Fibroblast of skin of back (primary cell): ENCODE measurements at places on chromosomes 5 and 9.

- no peak for DNase-seq
Measured at GRCh38 chr5:55820488-55820887, 30.7 kb upstream of the IL31RA start.

DNA sequence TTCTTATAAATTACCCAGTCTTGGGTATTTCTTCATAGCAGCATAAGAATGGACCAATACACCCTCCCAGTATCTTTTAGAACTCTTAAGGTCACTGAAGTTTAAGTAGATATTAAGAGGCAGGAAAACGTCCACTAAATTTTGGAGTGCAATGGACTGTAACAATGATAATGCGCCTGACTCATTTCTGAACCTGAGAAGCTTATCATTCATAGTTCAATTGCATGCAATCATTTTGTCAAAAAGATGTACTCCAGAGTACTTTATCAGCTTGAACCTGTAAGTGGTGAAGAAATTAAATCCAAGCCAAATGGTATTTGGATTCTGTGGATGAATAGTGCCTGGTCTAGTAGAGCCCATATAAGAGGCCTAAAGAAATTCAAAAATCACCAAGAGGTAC, 196.5 kb upstream of the CDH9 start:
- no peak for DNase-seq

DNA sequence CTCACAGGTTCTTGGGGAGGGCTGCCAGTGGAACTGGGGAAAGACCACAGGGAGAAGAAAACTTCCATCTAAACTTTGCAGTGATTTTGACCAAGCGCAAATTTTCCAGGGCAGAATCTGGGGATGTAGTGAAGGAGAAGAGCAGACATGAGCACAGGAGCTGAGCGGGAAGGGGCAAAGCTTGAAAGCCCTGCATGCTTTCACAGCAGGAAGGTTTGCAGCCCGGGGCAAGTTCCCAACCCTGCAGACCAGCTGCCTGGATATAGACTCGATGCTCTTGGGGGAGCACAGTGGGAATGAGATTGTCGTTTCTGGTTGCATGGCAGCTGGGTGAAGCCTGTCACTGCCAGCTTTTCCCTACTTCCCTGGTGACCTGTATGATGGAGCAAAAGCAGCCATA, 276.8 kb upstream of the RORB start:
- DNase-seq = no peak

GRCh38 chr5:134511796-134512660, 13.4 kb upstream of the JADE2 start:
- DNase-seq = no peak

DNA sequence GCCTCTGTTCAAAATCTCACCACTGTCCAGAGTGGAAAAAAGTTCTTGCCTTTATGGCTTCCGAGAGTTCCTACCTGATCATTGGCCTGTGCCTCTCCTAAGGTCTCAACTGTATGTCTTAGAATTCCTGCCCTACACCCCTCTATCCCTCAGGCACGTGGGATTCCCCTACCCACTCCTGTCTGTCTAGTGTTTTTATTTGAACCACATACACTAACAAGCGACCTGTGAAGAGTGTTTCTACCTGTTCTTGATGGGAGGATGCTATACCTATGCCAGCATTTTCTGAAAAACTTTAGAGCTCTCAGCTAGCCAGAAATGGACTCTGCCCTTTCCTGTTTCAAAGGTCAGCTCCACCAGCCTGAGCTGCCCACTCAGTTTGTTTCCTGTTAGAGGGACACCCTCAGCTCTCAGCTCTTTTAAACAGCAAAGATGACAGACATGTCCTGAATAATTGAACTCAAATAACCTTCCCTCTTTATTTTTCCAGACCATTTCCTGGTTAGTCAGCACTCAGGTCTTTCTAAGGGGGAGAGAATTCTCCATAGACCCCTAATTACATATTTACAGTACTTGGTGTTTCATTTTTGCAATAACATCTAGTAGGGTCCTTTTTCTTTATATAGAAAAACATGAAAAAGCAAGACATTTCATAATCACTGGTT, 214.8 kb downstream of the AOPEP start:
- peak; percentile 65 for DNase-seq

DNA sequence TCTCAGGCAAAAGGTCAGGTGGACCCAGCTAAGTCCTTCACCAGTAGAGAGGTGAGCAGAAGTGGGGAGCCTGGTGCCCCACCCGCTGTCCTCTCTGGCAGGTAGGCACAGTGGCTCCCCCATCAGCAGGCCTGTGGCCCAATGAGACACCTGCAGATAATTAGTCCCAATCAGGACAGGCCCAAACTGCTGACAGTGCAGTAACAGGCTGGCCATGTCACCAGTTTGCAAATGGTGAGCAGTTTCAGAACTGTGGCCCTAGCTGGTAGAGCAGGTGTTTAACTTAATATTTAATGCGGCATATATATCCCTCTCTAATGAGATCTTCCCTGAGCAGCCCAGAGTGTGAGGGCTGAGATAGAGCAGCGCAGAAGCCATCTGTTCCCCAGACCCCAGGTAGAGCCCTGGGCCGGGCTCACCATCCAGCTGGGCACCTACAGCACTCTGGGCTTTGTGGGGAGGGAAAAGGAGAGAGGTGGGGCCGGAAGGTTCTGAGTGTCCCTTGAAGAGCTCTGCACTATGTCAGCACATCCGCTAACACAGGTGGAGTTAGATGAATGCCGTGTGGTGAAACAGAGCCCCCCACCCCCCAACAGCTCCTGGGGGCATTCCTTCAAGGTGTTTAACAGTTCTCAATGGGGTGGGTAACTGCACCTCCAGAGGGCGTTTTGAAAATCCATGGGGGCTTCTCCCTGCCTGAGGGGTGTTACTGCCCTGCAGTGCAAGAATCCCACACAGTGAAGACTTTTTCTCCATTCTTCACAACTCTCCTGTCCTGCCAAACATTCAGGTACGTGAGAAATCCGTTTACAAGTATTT, 120.5 kb downstream of the PAX5 start:
- DNase-seq = no peak

GRCh38 chr9:77589046-77589795, 58.9 kb downstream of the GNA14 start:
- no peak for DNase-seq

GRCh38 chr5:148005788-148006520, 57.8 kb upstream of the SPINK5 start:
- DNase-seq = no peak

DNA sequence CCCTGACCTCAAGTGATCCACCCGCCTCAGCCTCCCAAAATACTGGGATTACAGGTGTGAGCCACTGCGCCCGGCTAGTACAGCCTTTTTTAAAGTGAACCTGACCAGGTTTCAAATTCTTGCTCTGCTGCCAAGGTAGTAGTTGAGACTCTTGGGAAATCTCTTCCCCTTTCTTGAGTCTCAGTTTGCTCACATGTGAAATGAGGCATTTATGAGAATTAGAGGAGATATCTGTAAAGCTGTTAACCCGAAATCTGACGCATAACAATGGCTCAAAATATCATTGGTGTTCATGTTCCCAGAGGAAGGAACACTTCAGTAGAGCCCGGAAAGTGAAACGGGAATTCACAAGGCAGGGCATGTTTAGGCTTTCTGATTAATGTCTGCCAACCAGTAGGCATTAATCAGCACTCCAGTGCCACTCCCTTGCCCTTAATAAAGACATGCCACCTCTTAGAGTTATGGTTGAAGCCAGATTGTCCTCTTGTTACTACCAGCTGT, 1.5 kb downstream of the ARPC5L start:
- no peak for DNase-seq

- peak; percentile 48 for DNase-seq
Measured at GRCh38 chr5:124654418-124654817, 92.0 kb downstream of the ZNF608 start.

- DNase-seq = peak; percentile 83
Measured at GRCh38 chr5:74953937-74954720, 87.9 kb upstream of the FAM169A start.

GRCh38 chr5:125258615-125259014, 512.2 kb upstream of the ZNF608 start:
- no peak for DNase-seq

DNA sequence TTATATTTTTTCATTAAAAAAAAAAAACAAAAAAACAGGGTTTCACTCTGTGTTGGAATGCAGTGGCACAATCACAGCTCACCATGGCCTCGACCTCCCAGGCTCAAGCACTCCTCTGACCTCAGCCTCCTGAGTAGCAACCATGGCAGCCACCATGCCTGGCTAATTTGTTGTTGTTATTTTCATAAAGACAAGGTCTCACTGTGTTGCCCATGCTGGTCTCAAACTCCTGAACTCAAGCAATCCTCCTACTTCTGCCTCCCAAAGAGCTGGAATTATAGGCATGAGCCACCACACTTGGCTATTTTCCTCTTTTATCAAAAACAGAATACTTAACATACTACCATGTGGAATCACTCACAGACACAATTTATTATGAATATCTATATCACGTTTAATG, 46.7 kb downstream of the UBAP2 start:
- DNase-seq = no peak

- peak; percentile 81 for DNase-seq
Measured at GRCh38 chr9:16417749-16418148, 452.7 kb downstream of the BNC2 start.

- DNase-seq = no peak
Measured at GRCh38 chr5:64570395-64570996, 64.7 kb downstream of the RGS7BP start.

DNA sequence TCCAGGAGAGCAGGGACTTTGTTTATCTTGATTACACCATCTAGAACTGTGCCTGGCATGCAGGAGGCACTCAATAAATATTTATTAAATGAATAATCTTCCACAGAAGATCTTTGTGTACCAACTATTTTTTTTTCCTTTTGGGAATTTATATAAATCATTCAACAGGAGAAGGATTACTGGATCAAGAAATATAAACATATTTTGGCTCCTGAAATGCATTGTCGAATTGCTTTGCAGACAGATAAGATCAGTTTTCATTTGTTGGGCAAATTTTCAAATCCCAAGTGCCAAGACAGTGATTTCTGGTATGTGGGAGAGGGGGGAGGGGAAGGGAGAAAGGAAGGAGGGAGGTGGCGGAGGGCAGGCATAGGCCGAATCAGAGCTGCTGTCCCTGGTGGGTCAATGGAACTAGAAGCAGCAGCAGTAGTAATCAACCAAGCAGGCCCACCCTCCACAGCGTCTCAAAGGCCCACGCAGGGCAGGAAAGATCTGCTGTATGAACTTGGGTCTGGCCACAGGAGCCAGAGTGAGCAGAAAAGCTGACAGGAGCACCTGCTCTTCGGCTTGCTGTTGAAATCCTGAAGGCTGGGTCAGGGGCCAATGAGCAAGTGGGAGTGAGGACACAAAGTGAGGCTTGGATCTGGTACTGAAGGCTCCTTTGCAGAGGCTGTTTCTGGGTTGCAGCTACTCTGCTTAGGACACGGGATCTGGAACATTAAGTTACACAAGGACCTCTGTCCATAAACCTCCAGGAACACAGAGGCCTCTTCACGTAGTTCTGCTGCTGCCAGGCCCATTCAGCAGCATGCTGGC, 15.8 kb upstream of the TRAF1 start:
- DNase-seq = peak; percentile 31

- peak; percentile 47 for DNase-seq
Measured at GRCh38 chr5:129631961-129632360, 115.9 kb upstream of the MINAR2 start.

- peak; percentile 17 for DNase-seq
Measured at GRCh38 chr9:125854553-125855275, 107.5 kb downstream of the PBX3 start.

DNA sequence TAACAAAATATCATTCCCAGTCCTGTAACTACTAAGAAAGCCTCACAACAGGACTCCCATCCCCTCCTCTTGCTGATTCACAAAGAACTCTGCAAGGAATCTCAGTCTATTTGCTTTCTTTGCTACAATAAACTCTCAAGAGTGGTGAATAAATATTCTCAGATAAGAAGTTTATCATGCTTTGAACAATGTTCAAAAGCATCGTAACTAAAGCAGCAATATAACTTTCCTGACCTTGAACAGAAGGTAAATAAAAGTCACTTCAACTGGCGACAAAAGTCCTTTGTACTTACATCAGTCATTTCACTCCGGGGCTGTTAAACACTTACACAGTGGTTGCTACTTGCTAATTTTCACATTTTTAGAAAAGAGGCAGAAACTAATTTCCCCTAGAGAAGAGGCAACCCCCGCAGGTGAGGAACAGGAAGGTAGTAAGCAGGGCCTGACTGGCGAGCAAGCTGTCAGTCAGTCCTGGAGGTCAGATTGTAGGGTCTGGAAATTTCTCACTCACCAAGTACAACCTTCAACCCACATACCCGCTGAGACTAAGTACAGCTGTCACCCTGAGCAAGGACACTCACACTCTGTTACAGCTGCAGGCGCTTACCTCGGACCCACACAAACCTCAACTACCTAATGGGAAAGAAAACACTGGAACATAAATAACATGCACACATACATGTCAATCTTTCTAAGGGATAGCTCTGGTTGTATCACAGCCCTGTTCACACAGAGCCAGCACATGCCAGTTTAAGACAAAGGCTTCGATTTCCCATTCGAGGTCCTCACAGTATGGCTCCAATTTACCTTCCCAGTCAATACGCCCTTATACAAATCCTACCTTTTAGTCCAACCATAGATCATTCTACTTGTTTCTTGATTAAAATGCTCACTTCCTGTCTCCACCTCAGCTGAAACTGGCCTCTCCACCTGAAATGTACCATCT, 104.6 kb upstream of the RETREG1 start:
- no peak for DNase-seq

- no peak for DNase-seq
Measured at GRCh38 chr5:137446615-137447014, 52.5 kb downstream of the SPOCK1 start.

DNA sequence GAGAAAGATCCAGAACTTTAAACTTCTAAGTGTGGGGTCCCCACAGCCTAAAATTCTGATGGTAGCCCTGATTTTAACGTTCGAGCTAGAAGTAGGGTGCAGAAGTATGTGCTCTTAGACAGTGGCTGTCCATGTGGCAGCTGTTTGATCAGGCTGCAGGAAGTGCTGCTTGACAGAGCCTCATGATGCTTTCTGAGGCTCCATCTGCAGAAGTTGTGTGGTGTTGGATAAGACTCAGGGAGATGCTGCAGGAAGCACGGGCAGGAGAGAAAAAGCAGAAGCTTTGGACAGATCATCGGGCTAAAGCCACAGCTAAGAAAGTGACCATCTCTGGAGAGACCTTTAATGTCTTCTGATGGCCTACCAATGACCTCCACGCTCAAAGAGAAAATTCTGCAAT, 8.1 kb downstream of the MTMR12 start:
- no peak for DNase-seq

GRCh38 chr5:77492653-77493000, 511 bp upstream of the WDR41 start:
- no peak for DNase-seq

DNA sequence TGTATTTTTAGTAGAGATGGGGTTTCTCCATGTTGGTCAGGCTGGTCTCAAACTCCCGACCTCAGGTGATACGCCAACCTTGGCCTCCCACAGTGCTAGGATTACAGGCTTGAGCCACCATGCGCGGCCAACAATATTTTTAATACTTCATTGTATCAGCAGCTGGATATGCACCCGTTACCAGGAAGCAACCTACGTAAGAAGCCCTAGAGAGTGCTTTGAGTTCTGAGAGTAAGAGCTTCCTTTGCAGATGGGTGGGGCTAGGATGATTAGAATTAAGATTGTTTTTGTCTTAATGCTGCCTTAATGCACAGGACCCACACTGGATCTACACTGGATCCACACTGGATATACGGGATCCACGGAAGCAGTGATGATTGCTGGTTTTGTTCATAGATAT, 123.9 kb upstream of the ABCA1 start:
- DNase-seq = no peak

- DNase-seq = peak; percentile 17
Measured at GRCh38 chr5:52985306-52985705, 3.8 kb upstream of the ITGA2 start.

GRCh38 chr9:89958086-89958485, 353.3 kb downstream of the GADD45G start:
- peak; percentile 44 for DNase-seq
